HT-29 (cell line): ENCODE measurements at places on chromosomes 7 and 10.
A peak's percentile ranks its signal among the peaks of the same experiment; 100 is the strongest.

- DNase-seq, result no peak
Measured at GRCh38 chr10:78909221-78909620, 159.5 kb upstream of the ZMIZ1 start.

- DNase-seq, result no peak
Measured at GRCh38 chr10:51879238-51879637, 179.8 kb upstream of the CSTF2T start.

GRCh38 chr10:93755443-93756116 is 2.2 kb upstream of the LGI1 start:
- no peak for DNase-seq

- DNase-seq, result no peak
Measured at GRCh38 chr7:102111061-102112041, 175.3 kb upstream of the SH2B2 start.

DNA sequence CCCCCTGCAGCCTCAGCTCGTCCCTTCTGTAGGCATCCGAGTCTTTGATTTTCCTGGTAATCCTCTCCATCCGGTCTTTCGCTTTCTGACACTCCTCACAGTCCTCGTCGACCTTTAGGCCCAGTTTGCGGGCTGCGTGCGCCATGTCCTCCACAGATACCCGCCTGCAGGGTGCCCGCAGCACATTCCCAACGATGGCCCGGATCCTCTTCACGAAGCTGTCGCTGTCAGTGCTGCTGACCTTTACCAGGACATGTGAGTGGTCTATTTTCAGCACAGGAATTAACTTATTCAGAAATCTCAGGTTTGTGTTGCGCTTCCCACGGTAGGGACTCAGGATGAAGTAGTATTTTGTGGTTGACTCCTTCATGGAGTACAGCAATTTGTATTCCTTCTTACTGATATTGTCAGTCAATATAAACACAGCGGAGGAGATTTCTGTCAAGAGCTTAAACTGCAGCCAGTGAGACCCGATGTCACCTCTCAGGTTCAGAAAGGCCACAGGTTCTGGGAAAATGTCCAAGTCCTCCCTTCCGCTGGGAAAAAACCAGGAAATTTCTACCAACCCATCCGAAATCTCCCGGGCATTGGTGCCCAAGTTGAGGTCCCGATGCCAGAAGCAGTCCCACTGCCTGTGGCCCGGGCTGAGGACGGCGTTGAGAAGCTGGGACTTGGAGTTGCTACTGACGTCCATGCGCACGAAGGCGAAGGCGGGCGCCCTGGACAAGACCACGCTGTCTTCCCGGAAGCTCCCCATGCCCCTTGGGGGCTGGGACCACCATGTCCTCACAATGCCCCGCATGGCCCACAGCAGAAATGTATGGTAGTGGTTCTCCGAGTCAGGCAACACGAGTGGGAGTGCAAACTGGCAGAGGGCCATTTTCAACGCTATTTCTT is 8.9 kb upstream of the MRPS24 start:
- DNase-seq, result no peak

DNA sequence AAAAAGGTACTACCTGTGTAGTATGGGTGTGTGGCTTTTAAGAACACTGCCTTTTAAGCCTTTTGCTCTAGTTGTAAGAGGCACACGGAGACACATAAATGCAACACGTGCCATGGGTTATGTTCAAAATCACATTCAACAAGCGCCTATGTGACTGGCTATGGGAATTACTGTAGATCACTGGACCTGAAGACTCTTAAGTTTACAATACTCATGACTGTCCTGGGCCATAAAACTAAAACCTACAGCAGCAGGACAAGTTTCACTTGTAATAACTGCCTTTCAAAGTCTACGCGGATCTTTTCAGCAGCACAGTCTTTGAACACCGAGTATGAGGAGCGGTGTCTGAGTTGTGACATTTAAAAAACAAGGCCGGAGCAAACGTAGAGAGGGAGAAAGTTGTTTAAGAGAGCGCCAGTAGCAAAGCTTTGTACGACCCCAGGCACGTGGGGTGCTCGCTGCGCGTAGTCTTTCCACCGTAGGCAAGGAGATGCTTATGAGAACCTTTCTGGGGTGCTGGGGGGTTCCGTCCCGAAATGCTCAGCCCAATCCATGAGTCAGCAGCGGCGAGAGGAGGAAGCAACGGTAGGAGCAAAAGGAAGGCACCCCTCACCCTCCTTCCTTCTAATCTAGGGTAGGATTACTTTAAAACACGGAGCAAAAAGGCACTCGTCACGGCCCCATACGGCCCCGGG is 662 bp downstream of the DNAJC2 start:
- DNase-seq, result peak; percentile 62

- peak; percentile 67 for DNase-seq
Measured at GRCh38 chr10:125521721-125522680, 161.0 kb downstream of the TEX36 start.

- DNase-seq, result peak; percentile 79
Measured at GRCh38 chr10:89563861-89564478, 28.6 kb upstream of the SLC16A12 start.

GRCh38 chr7:84674236-84674913 is 479.8 kb upstream of the SEMA3A start:
- DNase-seq, result peak; percentile 58

GRCh38 chr10:24468281-24468751 is 255.4 kb downstream of the ARHGAP21 start:
- no peak for DNase-seq

- peak; percentile 80 for DNase-seq
Measured at GRCh38 chr10:11036424-11037011, 18.8 kb downstream of the CELF2 start.

DNA sequence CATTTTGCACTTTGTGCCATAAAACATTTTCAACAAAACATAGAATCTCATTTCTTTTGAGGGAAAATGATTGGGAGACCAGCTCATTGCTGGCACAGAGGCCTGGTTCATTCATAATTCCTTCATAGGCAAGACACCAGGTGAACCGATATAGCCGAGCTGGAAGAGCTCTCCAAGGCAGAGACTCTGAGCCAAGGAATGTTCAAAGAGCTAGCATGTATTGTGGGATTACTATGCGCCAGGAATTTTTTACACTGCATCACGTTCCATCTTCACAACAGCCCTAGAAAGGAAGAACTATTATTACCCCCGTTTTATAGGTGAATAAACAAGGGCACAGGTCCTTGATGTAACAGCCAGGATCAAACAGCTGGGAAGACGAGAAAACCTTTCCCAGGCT is 2.1 kb upstream of the IL6 start:
- DNase-seq, result no peak

GRCh38 chr7:5265320-5266190 is 17.2 kb upstream of the SLC29A4 start:
- DNase-seq, result no peak

- no peak for DNase-seq
Measured at GRCh38 chr10:124161601-124162000, 68.2 kb upstream of the CHST15 start.

- no peak for DNase-seq
Measured at GRCh38 chr10:127036987-127037386, 131.8 kb downstream of the DOCK1 start.

DNA sequence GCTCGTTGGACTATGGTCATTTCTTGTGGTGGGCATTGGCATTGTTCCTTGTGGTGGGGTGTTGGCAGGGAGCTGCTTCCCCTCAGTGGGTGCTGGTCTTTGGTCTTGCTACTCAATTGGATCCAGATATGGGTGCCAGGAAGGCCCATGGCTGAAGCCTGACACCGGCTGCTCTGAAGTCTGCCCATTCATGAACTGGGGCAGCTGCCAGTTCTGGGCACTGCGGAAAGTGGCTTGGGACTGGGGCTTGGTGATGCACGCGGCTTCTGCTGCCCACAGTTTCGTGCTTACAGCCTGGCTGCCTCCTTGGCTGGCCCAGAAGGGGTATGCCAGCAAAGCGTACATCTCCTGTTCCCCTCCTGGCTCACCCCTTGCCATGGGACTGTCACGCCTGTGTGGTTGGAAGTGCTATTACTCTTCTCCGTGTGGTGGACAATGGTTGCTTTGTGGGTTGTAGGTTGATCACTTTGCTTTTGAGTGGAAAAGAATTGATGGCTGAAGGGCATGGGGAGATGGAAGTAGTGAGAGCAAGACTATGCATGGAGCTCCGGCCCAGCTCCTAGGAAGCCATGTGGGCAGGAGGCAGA is 54.7 kb downstream of the ADAMTS14 start:
- DNase-seq, result no peak

DNA sequence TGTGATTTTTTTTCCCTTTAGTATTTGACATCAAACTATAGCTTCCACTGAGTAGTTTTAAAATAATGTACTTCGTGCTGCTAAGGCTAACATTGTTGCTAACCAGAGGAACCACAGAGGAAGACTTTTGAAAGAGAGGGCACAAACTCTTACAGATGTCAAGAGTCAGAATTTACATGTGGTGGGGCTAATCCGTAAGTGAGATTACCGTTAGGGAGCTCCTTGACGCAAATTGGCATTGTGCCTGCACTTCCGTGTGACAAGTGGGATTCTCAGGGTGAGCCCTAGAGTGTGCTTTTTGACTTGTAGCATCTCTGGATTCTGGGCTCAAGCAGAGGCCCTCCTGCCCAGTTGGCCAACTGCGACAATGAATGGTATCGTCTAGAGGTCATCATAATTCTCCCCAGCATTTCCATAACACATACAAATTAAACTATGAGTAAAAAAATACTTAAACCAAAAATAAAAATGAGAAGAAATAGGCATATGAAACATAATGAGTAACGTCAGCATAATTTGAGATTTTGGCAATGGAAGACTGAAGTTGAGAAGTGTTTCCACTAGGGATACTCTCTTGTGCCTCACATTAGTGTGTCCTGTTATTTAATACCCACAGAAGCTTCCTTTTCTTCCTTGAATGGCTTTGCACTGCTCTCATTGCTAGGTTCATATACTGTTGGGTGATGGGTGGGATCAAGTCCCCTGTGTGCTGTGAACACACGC is 164.0 kb downstream of the SDK1 start:
- no peak for DNase-seq

- DNase-seq, result no peak
Measured at GRCh38 chr10:123561141-123561440, 105.1 kb upstream of the GPR26 start.

GRCh38 chr10:11095374-11095801 is 77.7 kb downstream of the CELF2 start:
- DNase-seq, result no peak

DNA sequence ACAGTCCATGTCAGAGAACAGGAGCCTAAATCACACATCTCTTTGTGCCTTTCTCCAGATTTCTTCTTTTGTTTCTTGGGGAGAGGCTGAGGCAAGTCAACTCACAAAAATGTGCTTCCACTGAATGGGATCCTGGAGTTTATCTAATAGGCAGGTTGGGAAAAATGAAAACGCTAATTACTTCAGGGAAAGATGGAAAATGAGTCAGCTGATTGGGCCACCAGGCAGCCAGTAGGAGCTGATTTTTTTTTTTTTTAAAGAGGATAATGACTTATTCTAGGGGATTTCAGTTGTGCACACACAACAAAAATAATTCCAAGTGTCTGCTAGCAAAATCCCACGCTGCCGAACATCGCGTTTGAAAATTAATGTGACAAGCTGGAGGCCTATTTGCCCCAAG is 412.8 kb upstream of the ZMIZ1 start:
- DNase-seq, result no peak

GRCh38 chr7:29596593-29597178 is 33.1 kb downstream of the PRR15 start:
- no peak for DNase-seq

DNA sequence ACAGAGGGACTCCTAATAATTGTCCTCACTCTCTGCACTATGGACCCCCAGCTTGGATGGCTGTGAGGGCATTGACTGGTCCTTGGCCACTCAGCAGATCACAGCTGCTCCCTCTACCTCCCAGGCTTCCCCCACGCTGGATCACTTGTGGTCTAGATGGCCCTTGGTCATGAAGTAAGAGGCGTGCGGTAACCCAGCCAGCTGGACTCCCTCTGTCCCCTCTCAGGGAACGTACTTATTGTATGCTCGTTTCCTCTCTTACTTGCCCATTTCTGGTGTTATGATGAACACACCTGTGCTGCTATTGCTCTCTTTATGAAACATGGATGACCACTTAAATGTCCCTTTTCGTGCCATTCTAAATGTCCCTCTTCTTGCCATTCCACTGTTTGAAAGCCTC is 19.3 kb downstream of the ADAMTS14 start:
- DNase-seq, result no peak

GRCh38 chr10:109895095-109895818 is 28.1 kb downstream of the XPNPEP1 start:
- no peak for DNase-seq

- no peak for DNase-seq
Measured at GRCh38 chr7:43104874-43105520, 7.5 kb upstream of the HECW1 start.

GRCh38 chr10:71085689-71086438 is 126.5 kb upstream of the UNC5B start:
- no peak for DNase-seq

- no peak for DNase-seq
Measured at GRCh38 chr7:38282081-38282480, 8.6 kb upstream of the TARP start.

DNA sequence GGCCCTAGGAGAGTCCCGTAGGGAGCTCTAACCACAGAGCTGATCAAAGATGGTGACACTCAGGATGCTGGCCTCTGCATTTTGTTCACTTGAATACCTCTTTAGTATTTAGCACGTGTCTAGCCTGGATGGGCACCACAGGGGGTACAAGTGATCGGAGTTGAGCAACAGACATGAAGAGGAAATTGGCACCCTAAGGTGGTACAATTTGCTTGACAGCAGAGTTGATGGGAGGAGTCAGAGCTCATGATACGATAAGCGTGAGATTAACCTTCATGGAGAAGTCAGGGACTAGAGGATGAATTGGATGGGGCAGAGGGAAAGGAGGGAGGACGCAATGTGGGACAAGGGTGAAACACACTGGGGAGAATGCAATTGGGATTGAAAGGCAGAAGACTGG is 9.9 kb upstream of the ZNF212 start:
- no peak for DNase-seq

- no peak for DNase-seq
Measured at GRCh38 chr7:25381818-25382589, 153.7 kb upstream of the NPVF start.

DNA sequence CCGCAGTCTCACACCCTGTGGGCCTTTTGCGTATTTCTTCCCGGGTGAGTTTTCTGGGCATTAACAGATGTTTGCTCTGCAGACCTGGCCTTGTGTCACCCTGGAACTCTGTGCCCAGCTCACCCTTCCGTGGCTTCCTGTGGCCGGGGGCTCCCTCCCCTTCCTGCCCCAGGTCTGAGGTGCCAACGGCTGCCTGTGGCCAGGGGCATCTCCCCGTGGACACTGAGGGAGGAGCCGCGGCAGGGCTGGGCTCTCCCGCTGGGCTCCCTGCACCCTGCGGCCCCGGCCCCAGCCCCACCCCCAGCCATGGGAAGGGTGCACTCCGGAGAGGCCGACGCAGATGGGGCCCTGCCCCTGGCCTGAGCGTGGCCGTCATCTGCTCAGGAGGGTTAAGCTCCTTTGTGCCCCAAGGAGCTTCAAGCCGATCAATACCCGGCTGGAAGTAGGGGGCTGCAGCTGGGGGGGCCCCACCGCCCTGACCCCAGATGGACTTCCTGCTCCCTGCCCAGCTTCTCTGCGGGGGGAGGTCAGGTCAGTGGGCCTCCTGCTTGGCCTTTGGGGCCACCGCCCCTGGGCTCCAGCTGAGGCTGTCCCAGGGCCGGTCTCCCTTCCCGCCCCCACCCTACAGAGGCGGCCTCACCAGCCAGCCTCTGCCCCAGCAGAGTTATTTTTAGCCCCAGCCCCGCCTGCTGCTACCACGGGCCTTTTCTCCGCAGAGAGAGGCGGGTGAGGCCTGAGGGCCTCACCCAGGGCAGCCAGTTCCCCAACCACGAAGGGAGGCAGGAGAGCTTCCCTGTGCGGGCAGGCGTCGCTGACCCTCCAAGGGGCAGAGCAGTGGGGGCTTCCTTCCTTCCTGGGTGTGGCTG is 24.2 kb downstream of the PWWP2B start:
- peak; percentile 77 for DNase-seq

GRCh38 chr7:135745703-135746312 is 2.8 kb downstream of the FAM180A start:
- no peak for DNase-seq
